ENCODE measurements at places on chromosomes 7 and 10. TPM values are rescaled to one million over a fixed set of nuclear protein-coding genes. Genes with fewer than 3 reads are reported as not detected.

DNA sequence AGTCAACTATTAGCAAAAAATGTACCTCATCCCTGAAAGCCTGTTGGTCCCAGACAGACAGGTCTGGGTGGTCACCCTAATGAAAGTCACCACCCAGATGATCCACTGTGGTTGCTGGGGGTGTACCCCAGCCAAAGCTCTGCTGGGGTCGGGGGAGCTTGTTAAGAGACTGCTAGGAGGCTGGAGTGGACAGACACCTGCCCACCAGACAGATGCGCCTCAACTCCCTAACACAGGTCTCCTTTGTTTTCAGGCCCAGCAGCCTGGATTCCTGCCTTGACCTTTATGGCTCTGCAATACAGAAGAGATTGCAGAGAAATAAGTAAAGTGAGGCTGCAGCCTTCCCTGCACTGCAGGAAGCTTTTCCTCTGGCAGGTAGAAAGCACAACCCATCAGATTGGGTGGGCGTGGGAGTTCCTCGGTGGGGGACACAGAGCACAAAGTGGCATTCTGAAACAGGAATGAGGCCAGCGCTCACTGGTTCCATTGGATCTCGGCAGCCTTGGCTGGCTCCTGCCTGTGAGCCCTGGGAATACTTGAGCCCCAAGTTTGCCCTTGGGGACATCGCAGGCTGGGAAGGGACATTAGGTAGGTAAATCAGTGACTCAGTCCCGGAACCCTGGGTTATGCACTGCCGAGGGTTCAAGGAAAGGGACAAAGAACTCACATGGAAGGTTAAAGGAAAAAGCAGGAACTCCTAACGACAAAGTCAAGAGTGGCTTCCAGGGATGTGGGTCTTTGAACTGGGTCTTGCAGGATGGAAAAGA is 18.0 kb upstream of the ZNF488 start:
- no peak for DNase-seq

EVX1 gene
- total RNA-seq: not detected

GRCh38 chr7:120303105-120303504 is 30.1 kb downstream of the KCND2 start:
- DNase-seq: no peak

ARHGEF35 gene
- total RNA-seq: 10.3 TPM

- peak; percentile 86 for DNase-seq
Measured at GRCh38 chr10:133394064-133394663, at the start of gene MTG1. Gene MTG1 (plus strand): TSS chr10:133394157. CDS start chr10:133394221, 64 bp downstream.

RASA4B gene
- 6.7 TPM for total RNA-seq

GRCh38 chr10:20369863-20370736 is 527.0 kb downstream of the NEBL start:
- no peak for DNase-seq

DNA sequence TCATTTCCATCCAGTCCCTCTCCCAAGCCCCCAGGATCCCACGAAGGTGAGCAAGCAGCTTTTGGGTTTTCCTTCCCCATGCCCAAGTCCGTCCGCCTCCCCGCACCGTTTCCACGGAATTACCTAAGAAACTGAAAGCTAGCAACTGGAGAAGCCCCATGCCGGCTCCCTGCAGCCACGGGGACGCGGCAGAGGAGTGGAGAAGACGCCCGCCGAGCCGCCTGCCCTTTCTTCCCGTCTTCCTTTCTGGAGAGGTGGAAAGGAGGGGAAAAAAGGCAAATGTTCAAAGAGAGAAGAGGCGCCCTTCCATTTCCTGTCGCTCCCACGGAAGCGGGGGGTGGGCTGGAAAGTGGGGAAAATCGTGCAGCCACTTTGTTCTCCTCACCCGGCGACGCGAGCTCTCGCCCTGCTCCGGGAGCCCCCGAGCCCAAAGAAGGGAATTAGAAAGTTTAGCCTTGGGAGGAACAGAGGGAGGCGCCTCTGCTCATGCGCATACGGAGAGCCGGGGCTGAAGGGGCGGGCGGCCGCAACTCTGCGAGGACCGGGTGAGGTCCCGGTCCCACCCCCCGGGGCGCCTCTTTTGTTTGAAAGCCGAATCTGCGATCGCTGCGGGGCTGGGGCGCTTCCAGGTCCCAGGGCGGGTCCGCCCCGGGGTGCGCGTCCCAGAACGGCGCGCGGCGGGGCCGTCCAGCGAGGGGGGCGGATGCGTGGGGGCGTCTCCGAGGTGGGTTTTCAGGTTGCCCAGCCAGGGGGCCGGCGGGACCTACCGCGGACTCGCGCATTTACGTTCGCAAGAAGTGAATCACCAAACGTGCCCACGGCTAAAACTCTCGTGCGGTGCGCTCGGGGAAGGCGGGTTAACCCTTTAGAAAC is at the start of gene LAMB1:
Gene LAMB1, minus strand, starts transcription at position 436 of the 873 bp plus-strand sequence. Its CDS starts 276 bp downstream, at position 160.
- peak; percentile 69 for DNase-seq

DNA sequence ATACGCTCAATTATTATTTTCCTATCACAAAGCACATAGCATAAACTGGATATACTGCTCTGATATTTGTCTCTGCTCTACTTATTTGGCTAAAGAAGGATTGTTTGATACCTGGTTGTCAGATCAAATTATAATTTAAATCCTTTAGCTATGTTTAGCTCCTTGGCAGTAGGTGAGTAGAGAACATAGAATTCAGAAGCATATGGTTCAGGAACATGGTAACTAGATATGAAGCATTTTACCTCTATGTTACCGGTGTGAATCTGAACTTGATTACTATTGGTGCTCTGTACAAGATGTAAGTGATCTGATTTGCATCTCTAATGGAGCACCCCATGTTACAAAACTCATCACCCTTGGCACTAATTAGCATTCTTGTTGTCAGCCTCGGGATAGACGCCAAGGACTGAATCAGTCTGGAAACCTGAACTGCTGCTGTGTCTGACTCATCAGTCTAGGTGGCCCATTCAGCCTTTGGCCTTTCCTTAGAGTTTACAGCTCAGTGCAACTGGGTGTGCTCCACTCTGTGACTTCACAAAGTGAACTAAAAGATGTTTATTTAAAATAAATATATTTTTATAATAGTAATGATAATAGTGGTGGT is 12.3 kb upstream of the MYPN start:
- DNase-seq: no peak

GRCh38 chr10:56599201-56599600 is 238.1 kb upstream of the ZWINT start:
- no peak for DNase-seq

DNA sequence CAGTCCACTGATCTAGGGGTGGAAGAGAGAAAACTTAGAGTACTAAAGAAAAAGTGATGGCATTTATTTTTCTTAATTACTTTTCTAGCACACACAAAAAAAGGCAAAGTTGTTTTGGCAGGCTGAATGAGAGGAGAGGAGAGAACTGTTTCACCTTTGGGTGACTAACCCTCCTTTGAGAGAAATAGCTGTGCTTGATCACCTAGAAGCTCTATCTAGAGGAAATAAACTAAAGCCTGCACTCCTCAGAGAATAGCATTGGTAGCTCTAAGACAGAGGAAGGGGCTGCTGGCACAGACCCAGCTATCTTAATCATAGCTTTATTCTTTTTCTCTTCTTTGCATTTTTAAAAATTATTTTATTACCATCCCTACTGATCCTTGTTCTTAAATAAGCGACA is 6.3 kb downstream of the TMEM243 start:
- no peak for DNase-seq

NCF1 gene
- 2.7 TPM for total RNA-seq

Data from skin of body (tissue), 3 donors.